ENCODE measurements at places on chromosomes 1 and 21.

GRCh38 chr1:152777510-152778137 is 2.7 kb downstream of the LCE1F start:
- no peak for DNase-seq

- no peak for DNase-seq
Measured at GRCh38 chr1:170085091-170085490, 10.6 kb upstream of the KIFAP3 start.

DNA sequence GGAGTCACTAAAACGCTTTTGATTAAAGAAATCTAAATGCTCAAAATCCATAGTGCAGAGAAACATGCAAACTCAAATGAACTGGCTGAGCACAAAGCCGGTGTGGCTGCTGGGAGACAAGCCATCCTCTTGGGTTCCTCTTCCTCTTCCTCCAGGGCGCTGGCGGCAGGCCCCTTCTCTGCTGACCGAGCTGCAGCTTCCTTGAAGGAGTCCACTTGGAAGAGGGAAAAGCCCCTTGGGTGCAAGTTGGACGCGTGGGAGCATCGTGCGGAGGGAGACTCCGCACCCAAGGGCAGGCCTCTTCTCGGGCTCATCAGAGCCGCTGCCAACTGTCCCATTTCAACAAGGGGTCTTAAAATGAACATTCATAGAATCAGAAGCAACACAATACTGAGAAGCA is 7.9 kb downstream of the CCNL2 start:
- no peak for DNase-seq

GRCh38 chr1:185570962-185571361 is 163.2 kb upstream of the HMCN1 start:
- DNase-seq: no peak

DNA sequence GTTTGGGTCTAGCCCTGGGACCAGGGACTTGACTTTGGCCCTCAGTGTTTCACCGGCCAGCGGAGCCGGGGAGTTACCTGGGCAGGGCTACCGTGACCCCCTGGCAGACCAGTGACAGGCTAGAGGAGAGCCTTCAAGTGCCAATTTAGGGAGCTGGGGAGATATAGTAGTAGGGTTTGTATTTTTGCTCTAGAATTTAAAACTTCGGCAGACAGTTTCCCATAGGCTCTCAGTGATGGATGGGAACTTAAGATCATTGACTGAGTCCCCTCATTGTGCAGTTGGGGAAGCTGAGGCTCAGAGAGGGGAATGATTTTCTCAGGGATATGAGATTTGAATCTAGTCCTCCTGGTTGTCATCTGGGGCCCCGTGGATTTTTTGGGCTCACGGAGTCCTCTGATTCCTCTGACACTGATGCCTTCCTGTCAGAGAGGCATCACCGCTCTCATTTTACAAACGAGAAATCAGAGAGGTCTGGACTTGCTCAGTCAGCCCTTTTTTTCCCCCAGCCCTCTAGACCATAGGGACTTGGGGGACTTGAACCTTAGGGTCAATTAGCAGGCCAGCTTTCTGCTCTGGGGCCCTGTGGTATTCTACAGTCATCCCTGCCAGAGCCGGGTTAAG is 58.3 kb upstream of the ACOT11 start:
- no peak for DNase-seq

GRCh38 chr1:100811808-100812207 is 82.8 kb downstream of the EXTL2 start:
- DNase-seq: no peak

DNA sequence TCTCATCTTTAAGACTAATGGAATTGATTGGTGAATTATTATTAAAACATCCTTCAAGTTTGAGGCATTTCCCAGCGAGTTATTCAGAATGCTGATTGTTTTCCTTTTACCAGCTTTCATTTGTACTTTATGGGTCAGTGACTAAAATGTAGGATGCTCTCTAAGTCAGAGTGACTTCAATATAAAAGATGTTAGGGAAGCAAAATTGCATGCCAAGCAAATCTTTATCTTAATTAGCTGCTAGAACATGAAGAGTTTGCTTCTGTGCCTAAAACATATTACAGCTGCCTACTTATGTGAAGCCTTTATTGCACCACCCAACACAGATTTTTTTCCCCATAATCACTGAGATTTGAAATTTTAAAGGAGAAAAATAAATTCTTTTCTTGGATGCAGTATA is 79.8 kb upstream of the CYYR1 start:
- no peak for DNase-seq

DNA sequence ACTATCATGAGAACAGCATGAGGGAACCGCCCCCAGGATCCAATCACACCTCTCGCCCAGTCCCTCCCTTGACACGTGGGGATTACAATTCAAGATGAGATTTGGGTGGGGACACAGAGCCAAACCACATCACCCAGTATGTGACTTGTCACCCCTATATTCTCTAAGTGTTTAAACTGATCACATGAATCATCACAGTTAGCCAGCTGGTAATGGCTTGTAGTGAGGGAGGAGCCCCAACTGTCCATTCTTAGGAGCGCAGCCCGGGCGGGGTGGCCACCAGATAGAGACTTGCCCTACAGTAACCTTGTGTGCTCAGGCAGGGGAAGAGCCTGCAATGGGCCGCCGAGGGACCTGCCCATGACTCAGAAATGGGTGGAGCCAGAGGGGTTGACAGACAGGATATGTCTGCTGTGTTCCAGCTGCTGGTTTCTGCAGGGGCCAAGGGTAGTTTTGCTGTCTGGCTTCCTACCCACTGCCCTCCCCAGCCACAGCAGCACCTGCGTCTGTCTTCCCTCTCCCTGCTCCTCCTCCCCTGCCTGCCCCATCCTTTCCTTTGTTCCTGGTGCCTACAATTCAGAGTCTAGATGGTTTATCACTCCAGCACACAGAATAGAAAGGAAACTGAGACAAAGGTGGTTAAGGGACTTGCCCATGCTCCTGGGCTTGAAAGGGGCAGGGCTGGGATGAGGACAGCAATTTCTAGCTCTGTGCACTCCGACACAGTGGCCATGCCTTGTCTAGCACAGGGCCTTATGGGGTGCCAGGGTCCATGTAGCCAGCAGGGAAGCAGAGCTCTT is 9.2 kb downstream of the ABCG1 start:
- no peak for DNase-seq

Measured in LNCaP clone FGC (cell line).